ENCODE measurements at places on chromosomes 12 and 14.

DNA sequence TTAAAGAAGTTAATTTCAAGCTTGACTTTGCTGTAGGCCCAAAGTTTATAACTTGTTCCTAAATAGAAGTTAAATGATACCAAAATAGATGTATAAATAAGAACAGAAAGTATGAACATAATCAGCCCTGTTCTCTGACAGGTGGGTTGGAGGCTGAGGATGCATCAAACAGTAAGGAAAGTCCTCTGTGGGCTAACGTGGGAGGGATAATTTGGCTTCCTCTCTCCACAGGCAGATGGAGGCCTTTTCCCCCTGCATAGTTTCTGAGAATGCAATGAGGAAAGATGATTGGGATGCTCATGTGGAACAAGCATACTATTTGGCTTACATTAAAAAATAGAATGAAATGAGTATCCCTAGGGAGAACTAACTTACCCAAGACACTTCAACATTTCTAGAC lies 56.5 kb downstream of the GARIN6 start:
- no peak for DNase-seq

DNA sequence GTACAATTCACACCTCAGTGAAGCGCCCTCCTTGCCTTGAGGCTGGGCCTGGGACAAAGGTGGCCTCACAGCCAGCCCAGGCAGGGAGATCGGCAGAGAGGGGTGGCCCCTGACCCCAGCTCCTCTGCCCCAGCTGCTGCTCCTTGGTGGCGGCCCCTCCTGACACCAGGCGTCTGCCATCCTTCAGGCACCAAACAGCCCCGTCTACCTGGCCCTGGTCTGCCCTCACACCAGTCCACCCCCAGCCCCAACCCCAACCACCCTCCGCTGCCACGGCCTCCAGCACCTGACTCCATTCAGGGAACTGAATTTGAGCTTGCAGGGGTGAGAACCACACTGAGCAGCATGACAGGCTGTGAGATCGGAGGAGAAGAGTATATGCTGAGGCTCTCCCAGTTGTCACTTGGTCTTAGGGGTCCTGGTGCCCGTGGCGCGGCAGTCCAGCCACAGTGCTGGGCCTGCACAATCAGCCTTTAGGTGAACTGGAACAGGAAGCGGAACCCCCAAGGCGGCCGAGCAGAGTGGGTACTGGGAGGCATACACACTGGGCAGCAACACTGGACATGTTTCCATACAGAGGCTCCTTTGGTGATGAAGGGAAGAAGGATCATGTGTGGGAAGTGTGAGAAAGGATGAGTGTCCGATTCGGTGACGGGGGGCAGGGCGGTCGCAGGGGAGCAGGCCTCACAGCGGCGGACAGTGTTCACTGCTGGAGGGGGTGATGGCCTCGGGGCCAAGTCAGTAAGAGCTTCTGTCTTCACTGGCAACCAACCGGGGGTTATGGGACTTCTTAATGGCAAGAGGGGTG lies 18.7 kb downstream of the ZFYVE21 start:
- DNase-seq, result no peak

DNA sequence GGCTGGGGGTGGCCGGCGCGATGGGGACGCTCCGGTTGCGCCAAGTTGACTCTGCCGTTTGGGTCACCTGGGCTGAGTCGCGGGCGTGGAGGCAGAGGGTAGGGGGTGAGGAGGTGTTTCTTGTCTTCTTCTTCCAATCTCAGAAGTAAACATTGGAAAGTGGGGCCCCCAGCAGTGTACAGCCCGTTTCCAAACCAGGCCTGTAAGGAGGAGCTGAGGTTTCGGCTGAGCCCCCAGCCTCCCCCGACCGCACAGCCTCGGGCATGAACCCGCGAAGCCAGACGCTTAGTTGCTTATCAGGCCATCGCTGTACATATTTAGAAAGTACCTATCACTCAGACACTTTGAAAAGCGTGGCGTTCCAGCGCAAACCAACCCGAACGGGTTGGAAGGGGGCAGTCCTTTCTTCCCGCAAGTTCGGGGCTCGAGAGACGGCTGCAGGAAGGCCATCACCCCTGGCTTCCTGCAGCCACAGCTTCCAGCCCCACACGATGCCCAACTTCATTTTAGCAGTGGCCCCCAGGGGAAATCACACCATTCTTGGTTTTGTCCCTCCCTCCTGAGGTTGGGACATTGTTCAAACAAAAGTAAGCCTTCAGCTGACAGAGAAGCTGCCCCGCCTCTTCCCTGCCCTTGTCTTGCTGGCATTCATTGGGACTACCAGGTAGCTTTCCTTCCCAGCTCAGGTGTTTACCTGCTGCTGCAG lies 164.1 kb downstream of the ZFP36L1 start:
- DNase-seq, result peak; percentile 4

GRCh38 chr14:45089813-45090212 lies 5.9 kb downstream of the PRPF39 start:
- no peak for DNase-seq

DNA sequence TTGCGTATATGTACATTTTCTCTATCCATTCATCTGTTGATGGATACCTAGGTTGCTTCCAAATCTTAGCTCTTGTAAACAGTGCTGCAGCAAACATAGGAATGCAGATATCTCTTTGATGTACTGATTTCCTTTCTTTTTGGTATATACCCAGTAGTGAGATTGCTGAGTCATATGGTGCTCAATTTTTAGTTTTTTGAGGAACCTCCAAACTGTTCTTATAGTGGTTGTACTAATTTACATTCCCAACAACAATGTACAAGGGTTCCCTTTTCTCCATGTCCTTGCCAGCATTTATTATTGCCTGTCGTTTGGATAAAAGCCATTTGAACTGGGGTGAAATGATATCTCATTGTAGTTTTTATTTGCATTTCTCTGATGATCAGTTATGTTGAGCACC lies 44.3 kb downstream of the PELI2 start:
- DNase-seq, result no peak

DNA sequence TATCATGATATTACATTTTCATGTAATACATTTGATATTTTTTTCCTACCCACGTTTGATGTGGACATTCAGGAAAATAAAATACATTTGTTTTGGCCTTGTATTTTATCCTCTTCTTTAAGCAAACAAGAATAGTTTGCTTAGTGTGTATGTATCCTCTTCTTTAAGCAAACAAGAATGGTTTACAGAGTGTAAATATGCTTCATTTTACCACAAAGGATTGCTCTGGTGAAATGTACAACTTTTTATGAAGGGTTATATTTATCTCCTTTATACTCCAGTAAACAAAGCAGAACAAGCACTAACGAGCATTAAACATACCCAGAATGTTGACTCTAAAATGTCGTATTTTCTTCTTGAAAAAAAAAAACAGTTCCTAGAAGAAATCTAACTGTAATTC lies 244.7 kb downstream of the KCNH5 start:
- no peak for DNase-seq

DNA sequence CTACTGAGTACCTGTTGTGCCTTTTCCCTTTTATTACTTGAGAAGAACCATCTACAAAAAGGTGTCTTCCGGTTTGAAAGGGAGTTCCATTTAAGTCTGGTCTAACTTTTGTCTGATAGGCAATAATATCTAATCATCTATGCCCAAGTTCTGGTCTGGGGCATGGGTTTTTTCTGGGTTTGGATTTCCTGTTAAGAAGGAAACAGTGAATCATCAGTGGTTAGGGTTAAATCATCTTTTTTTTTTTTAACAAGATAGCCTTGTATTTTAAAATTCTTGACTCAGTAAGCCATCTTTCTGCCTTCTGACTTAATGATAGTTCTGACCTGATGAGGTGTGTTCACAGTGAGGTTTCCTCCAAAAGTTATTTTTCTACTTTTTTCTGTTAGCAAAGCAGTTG lies 29.3 kb upstream of the CPNE8 start:
- DNase-seq, result no peak

GRCh38 chr14:92122351-92122677 lies 545 bp downstream of the CPSF2 start:
- no peak for DNase-seq

DNA sequence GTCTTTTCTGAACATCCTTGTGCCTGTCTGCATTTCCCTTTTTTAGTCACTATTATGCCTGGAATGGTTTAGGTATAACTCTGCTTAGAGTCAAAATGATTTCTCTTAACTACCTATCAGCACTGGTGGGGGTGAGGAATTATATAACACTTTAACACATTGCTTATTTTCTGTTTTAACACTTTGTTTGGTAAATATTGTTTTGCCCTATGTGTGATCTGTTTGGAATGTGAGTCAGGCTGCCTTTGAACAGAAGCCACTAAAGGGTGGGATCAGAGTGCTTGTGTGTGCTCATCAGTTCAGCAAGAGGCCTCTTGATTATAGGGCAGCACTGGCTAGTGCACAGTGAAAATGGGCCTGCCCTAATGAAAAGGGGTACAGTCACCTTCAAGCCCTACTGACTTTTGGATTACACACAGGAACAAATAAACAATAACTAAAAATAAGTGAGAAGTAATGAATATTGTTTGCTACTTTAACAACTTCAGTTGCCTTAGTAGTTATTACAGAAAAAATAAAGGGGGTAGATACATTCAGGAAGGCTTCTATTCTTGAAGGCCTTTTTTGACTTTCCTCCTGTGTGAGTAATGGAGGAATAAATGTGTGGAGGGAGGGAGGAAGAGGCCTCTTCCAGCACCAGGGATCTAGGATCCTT lies 23.2 kb downstream of the NGDN start:
- no peak for DNase-seq

- DNase-seq, result no peak
Measured at GRCh38 chr14:34425095-34425851, 36.8 kb downstream of the SPTSSA start.

DNA sequence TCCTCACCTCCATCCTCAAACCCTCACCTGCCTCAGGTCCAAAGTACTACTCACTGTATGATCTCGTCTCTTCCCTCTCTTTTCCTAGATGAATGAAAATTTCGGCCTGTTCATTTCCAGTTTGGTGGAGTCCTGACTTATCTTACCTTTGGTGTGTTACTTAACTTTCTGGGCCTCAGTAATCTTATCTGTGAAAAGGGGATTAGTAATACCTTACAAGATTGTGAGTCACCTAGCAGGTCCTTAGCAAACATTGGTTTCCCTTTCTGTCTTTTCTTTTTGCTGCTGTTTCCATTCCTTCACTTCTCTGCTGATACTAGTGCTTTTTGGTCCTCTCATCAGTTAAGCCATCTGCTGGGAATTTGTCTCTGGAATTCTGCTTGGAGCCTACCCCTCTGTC lies 52.8 kb downstream of the AKAP6 start:
- no peak for DNase-seq

DNA sequence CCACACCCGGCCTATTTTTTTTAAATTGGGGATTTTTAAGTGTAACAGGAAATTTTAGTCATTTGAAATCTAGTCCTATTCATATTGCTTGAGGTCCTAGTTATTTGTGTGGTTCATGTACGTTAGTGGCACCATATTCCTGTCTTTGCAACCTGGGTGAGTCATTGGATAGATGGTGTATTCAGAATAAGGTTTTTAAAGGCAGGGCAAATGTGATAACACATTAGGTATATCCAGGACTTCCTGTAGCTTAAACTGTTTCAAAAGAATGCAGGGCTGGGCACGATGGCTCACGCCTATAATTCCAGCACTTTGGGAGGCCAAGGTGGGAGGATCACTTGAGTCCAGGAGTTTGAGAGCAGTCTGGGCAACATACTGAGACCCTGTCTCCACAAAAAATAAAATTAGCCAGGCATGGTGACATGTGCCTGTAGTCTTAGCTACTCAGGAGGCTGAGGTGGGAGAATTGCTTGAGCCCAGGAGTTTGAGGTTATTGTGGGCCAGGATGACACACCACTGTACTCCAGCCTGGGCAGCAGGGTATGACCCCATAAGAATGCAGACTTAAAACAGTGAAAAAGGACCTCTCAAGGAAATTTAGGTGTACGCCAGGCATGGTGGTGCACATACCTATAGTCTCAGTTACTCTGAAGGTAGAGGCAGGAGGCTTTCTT lies 8.1 kb downstream of the ATP6V0A2 start:
- no peak for DNase-seq

DNA sequence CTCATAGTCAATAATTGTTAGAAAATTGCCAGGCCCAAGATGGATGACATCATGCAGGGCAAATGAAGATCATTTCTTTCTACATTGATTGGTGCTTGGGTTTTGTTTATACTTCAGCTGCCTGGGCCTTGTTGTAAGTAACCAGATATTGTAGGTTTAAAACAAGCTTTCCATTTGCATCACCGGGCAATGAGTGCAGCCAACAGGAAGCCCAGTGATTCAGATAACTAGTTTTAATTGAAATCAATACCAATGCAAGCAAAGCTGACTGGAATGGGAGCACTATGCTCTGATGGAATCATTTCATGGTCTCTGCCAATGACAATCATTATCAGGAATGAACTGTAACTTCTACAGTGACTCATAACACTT lies 279.3 kb downstream of the DUSP6 start:
- no peak for DNase-seq

DNA sequence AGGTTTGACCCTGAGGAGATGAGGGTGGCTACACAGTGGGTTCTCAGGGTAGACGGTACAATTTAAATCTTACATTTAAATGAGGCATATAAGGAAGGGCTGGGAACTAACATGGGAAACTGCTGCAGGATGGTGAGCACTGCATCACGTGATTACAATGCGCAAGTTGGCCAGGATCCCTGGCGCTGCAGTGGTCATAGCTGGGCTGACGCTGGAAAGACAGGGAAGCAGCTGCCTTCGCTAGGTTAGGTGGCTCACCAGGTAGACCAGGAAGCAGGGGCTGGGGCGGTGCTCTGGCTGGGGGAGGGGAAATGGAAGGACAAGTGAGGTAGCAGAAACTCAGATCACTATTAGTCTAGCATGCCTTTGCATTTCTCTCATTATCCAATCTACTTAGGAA lies 149.9 kb downstream of the FOXN3 start:
- no peak for DNase-seq

DNA sequence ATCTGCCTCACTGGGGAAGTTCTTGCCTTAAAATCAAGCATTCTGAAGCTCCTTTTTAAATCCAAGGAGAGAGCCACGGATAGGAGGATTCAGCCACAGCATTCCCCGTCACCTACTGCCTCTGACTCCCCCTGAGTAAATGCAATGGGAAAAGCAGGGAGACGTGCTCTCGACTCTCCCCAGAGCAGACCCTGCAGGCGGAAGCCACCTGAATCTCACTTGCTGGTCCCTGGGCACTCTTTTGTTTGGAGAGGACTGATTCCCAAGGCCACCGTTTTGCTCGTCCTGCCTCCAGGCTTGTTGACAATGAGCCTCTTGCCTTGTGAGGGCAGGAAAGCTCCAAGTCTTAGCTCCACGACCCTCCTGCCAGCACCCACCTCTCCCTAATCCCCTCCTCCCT lies 204.5 kb downstream of the SLC15A4 start:
- DNase-seq, result no peak

DNA sequence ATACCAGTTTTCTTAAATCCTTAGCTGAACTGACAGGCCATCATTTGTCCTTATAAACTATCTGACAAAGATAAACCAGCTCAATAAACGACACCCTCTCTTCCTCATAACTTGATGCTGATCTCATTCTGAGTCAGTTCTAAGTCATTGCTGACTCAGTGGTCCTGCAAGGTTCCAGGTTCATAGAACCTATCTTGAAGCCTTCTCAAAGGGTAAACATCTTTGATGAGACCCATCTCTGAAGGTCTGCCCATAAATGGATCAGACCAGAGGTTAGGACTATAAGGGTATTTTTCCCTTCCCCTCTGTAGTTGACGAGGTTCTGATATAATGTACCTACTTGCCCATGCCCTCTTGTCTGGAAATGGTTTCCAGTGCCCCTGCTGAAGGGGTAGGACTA lies 11.9 kb downstream of the NAA25 start:
- no peak for DNase-seq

Data from activated CD8-positive, alpha-beta memory T cell treated with anti-CD3 and anti-CD28 coated beads for 1 hour (primary cell).